ENCODE measurements at places on chromosomes 11 and 22. TPM values are rescaled to one million over a fixed set of nuclear protein-coding genes. Genes with fewer than 3 reads are reported as not detected.

DNA sequence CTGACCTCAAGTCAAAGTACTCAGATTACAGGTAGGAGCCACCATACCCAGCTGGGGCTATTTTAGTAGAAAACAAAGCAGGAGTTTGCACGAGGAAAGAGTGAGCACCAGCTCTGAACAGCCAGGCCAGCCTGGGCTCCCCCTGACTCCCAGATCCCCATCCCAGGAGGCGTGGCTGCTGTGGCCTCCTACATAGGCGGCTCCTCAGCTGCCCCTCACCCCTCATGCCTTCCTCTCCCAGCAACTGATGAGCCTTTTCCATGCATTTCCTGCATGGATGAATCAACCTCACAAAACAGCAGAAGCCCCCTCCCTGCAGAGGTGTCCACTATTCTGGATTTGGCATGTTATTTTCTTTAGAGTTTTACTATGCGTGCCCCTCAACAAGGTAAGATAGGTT lies 10.5 kb upstream of the FLRT1 start:
- DNase-seq, result no peak

DNA sequence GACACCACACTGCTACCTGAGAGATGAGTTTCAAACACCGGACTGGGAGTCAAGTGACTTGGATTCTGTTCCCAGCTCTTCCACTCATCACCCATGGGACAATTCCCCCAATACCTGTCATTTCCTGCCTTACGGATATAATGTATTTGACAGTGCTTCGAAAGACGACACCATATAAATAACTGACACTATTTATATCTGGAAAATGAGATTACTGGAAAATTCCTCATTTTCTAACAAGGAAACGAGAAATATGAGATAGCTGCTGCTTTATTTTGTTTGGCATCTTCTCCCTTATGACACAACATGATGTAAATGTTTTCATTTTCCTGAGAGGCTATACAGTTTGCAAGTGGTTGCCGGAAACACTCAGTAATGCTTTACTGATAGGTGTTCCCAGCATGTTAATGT lies 8.6 kb downstream of the HSCB start:
- DNase-seq, result no peak

- peak; percentile 78 for DNase-seq
Observed at GRCh38 chr22:43388420-43388851, 23.4 kb upstream of the MPPED1 start.

DNA sequence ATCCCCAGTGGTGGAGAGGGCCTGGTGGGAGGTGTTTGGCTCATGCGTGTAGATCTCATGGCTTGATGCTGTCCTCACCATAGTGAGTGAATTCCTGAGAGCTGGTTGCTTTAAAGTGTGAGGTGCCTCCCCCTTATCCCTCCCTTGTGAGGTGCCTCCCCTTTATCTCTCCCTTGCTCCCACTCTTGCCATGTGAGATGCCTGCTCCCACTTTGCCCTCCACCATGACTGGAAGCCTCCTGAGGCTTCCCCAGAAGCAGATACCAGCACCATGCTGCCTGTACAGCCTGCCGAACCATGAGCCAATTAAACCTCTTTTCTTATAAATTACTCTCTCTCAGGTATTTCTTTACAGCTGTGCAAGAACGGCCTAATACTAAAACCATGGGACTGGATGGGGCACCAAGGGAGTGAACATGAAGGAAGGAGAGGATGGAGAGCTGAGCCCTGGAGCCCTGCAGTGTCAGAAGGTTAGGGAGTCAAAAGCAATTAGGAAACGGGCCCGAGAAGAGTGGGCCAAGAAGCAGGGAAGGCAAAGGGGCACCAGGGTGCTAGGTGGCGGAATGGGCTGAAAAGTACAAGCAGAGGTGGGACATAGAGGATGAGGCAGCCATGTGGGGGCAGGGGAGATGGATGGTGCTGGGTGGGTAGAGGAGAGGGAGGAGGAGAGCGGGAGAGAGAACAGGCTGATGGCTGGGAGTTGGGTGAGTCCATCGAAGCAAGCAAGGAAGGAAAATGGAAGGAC lies 9.4 kb downstream of the IFITM10 start:
- DNase-seq, result no peak

DNA sequence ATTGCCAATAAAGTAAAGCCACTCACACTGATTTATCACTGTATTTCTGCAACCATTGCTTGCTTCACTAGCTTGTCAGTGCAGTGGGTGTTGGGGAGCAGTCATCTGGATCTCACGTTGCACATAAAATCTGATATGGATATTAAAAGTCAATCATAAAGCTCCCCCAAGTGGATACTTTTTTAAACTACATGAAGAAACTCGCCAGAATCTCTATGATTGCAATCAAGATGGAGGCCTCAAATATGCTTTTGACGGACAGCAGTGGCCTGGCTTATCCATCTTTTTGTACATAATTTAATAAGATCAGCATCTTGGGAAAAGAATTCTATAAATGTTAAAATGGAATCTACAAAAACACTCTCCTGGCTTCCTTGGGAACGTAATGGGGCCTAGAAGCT lies 137.7 kb downstream of the WT1 start:
- no peak for DNase-seq

DNA sequence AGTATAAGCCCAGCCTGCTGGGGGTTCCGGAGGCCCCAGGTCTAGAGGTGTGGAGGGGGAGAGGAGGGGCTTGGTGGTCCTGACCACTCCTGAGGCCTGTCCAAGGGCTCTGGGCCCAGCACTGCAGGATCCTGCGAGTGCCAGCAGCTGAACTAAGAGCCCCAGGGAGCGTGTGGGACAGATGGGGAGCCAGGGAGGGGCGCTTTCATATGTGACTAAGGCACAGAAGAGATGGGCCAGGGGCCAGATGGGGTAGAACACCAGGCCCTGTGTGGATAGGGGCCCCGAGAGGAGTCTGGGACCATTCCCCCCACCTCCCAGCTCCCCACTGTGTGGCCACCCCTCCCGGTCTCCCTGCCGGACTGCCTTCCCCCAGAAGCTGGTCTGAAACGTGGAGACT lies 18.4 kb downstream of the MAFF start:
- no peak for DNase-seq

DNA sequence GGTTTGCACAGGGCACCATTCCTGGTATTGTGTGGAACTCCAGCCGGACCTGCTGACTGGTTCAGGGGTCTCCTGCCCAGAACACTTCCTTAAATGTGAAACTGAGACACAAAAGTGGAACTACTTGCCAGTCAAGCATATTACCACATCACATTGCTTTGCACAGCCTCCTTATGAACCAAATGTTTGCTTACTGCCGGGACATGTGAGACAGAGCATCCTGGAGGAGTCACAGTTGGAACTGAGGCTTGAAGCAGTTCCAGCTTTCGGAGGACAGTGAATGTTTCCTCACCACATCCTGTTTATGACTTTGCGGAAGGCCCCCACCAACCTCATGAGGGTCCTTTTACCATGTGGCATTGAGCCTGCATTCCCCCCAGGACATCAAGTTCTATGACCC lies 105.8 kb upstream of the ARHGAP42 start:
- no peak for DNase-seq

DNA sequence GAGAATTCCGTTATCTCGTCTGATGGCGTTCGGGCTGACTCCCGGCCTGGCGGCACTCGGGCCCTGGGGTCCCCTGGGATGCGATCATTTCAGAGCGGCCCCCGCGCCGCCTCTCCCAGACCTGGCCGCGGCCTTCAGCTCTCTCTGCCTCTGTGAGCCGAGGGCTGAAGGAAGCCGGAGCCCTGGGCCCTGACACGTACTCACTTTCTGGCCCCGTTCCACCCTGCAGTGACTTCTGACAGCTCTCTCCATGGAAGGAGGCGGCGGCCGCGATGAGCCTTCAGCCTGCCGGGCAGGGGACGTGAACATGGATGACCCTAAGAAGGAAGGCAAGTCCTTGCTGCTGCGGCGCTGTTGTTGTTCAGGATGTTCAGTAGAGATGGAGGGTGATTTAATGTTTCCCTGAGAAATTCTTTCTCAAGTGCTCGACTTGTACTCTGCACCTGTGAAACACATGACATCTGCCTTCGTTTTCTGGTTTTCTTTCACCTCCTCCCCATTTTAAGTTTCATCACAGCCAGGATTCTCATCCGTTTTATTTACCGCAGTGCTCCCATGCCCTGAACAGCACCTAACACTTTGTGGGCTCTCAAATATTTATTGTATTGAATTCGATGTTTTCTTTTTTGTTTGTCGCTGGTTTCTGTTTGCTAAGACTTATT lies 612 bp downstream of the GTSE1 start:
- DNase-seq, result no peak

DNA sequence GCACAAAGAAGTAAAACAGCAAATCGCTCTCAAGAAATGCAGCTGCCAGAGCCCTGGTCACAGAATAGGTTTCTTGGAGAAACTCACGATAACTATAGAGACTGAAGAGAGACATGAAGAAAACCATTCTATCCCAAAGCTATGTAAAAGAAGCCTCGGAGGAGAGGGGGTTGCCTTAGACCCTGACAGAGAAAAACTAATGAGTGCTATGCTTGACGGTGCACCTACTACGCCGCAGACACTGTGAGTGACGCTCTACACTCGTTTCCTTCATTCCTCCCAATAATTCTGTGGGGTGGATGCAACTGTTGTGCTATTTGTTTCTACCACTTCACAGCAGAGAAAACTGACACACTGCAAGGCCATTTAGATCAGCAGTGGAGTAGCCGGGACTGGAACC lies 121.8 kb downstream of the ETS1 start:
- no peak for DNase-seq

KLHDC7B gene
- total RNA-seq, result 0.90 TPM

OR56A1 gene
- not detected for total RNA-seq

CRYBB3 gene
- total RNA-seq, result not detected

YPEL4 gene
- 0.30 TPM for total RNA-seq

Measured in tibial nerve (tissue), 4 donors.